Body of pancreas (tissue), 4 donors: ENCODE measurements at places on chromosomes 7 and 10.
A peak's percentile ranks its signal among the peaks of the same experiment; 100 is the strongest.

DNA sequence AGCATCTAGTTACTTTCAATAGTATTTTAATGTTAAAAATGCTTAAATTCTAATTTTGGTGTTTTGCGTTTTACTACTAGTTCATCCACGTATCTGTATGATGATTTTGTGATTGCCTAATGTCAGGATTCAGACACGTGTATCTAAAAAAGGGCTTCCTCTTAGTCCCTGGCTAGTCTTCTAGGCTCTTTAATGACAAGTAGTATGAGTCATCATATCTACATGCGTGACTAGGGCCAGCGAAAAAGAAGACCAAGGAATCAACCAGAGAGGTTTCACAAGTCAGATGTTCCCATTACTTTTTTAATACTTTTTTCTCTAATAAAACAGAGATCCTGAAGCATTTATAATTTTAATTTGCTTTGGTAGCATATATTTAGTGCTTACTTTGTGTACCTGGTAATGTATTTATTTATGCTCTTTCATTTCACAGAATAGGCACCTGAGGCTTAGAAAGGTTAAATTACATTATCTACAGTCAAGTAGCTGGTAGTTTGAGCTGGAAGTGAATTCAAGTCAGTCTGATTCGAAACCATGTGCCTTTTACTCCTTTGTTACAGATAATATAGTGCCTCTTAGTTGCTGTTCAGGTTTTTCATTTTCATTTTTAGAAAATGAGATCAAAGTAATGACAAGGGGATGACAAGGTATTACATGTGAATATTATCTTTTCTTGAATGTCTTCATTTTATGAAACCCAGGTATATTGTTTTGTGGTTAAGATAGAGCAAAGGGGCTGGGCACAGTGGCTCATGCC, 140.3 kb downstream of the FOXP2 start:
- no peak for DNase-seq

- DNase-seq = peak; percentile 57
Measured at GRCh38 chr7:50782375-50783208, at the start of gene GRB10. GRB10 (minus strand) TSS chr7:50782896; CDS start chr7:50732322, 50,574 bp downstream.

DNA sequence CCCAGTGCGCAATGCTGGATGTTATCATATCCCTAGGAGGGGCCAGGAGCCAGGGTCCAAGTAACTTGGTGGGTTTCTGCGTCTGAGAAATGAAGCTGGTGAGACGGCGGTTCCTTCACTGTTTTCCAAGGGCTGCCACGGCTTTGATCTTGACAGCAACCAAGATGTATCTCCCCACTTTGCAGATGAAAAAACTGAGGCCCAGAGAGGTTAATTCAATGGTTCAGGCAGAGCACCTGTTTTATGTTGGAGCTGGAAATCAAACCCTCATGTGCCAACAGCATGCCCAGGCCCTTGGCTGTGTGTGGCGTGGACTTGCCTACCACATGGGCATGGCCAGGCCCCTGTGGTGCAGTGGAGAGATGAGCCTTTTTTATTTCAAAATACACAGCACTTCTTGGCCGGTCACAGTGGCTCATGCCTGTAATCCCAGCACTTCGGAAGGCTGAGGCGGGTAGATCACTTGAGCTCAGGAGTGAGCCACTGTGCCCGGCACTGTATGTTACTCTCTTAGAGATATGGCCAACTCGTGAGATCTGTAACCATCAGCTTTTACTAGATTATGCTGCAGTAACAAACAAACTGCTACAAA, 225.2 kb upstream of the SH2B2 start:
- no peak for DNase-seq

DNA sequence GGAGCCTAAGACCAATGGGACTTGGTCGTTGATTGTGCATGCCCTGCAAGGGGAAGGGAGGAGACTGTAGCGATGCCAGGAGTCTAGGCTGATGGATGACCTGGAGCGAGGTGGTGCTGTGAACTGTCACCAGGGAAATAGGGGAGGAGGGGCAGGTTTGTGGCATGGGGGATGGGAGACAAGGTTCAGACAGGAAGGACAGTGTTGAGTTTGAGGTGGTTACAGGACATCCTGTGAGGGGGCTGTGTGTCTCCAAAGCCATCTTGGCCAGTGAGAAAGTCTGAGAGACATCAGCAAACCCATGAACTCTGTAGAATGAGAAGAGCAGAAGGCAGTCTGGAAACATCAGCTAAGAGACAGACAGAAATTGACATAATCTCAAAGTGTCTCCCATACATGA, 38.5 kb upstream of the KDM7A start:
- no peak for DNase-seq

DNA sequence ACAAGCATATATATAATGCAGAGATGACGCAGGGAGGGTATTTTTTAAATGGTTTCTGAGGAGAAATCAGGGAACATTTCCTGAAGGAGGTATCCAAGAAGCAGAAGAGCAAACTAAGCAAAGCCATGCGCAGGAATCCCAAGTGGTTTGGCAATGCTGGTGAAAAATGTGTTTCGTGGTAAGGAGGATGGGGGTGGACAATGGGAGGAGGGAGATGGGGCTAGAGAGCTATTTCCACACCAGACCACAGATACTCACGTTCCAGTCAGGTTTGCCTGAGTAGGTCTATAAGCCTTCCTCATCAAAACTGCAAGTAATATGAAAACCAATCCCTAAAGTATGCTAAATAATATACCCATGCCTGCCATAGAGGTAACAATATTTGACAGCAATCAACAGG, 223.7 kb upstream of the MKLN1 start:
- no peak for DNase-seq

- DNase-seq = no peak
Measured at GRCh38 chr7:108456845-108457540, 757 bp upstream of the NRCAM start.

- DNase-seq = no peak
Measured at GRCh38 chr10:51257511-51258248, 183.4 kb downstream of the PRKG1 start.

DNA sequence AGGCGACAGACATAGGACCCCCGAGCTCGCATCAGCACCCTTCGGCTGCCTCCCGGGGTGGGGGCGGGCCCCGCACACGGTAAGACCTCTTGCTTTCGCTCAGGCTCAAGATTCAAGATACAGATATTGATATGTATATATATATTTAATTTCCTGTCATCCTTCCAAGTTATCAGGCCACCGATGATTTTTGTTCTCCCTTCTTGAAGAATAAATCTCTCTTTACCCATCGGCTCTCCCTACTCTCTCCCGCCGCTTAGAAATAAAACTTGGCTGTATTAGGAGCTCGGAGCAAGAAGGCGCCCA, 603 bp downstream of the ADRA2A start:
- DNase-seq = no peak

GRCh38 chr7:19119870-19120486, 2.5 kb upstream of the TWIST1 start:
- DNase-seq = no peak

DNA sequence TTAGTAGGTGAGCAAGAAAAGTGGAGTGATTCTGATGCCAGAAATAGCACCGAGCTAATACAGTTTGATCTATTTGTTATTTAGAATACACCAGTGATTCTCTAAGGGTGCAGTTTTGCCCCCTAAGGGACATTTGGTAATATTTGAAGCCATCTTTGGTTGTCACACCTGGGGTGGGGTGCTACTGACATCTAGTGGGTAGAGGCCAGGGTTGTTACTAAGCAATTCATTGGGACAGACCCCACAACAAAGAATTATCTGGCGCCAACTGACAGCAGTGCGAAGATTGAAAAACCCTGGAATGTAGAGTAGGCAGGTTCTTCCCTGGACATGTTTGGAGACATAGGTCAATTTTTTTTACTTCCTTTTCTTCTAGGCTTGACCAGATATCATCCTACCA, 14.6 kb downstream of the PALS2 start:
- DNase-seq = no peak

DNA sequence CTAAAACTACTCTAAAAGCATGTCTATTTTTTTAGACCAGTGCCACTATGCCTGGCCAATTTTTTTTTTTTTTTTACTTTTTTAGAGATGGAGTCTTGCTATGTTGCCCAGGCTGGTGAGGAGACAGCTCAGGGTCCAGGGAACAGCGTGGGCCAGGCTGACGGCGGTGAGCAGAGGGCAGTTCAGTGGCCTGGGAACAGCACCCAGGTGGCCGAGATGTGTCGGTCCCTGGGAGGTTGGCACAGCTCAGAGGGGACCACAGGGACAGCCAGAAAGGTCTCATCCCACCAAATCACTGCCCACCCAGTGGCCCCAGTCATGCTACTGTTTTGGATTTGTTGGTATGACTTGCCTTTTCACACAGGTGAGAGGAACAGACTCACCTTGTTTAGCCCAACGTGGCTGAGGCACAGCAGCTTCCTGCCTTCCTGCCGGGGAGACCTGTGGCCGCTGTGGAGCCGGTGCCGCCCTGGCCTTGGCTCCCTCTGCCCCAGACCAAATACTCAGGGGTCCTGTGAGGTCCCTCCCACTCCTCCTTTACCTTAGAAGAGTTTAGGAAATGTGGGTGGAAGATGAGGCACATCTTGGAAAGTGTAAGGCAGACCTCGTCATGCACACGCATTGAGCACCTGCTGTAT, 109.6 kb downstream of the PTPRE start:
- no peak for DNase-seq

DNA sequence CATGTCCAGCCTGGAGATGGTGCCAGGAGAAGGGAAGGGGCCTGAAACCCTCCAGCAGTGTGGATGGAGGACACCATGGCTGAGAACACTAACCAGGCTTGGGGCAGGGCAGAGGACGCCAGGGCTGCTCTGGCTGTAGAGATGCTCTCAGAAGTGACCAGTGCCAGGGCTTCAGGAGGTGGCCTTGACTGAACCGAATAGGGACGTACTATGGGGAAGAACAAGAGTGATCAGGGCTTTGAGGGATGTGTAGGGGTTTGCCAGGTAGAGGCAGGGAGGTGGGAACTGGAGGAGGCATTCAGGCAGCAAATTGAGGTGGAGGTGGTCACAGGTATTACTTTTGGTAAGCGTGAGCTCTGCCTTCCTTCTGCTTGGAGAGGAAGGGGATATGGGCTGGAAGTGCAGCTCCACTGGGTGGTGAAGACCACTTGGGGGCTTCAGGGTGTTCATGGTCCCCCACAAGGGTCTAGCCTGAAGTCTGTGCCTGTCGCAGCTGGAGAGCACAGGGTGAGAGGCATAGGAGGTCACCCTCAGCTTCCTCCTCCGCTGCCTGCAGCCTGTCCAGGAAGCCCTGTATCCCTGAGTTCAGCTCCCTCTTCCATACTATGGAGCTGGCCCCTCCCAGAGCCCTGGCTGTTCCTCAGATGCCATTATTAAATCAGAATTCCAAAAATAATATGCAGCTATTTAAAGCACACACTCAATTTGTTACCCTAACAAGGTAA, 27.8 kb downstream of the ADCY1 start:
- DNase-seq = no peak

DNA sequence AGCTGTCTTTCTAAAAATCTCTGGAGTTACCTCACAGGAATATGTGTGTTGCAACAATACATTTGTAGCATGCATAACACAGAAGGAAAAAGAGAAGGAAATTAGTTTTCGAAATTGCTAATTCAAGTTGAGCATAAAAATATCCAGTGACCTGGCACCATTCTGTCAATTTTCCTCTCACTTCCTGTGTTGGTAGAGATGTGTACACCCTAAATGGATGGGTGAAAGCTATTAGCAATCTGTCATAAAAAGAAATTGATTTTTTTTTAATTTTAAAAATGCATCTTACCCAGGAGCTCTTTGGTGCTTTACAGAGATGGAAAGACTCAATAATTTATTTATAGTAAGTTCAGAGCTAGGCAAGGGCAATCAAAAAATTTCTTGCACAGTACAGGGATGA, 333.3 kb upstream of the TMEM229A start:
- DNase-seq = no peak

GRCh38 chr7:2471022-2471329, 5.2 kb downstream of the GRIFIN start:
- no peak for DNase-seq

GRCh38 chr10:92113911-92114600, 176.8 kb downstream of the CPEB3 start:
- DNase-seq = no peak

- peak; percentile 70 for DNase-seq
Measured at GRCh38 chr7:150428671-150429451, 21.6 kb upstream of the GIMAP8 start.

DNA sequence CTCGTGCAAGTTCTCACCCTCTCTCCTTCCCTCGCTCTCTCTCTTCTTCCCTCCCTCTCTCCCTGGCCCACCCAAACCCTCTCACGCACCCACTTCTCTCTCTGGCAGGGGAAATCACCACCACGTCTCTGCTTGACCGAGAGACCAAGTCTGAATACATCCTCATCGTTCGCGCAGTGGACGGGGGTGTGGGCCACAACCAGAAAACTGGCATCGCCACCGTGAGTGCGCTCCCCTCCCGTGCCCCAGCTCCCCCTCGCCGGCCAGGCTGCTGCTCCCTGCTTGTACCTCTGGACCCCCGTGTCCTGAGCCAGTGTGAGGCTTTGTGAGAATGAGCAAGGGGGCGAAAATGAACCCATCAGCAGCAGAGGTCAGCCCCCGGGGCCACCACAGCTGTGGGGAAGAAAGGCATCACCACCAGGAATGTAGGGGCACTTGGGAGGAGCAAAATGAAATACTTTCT, 25.5 kb downstream of the C10orf105 start:
- DNase-seq = no peak

DNA sequence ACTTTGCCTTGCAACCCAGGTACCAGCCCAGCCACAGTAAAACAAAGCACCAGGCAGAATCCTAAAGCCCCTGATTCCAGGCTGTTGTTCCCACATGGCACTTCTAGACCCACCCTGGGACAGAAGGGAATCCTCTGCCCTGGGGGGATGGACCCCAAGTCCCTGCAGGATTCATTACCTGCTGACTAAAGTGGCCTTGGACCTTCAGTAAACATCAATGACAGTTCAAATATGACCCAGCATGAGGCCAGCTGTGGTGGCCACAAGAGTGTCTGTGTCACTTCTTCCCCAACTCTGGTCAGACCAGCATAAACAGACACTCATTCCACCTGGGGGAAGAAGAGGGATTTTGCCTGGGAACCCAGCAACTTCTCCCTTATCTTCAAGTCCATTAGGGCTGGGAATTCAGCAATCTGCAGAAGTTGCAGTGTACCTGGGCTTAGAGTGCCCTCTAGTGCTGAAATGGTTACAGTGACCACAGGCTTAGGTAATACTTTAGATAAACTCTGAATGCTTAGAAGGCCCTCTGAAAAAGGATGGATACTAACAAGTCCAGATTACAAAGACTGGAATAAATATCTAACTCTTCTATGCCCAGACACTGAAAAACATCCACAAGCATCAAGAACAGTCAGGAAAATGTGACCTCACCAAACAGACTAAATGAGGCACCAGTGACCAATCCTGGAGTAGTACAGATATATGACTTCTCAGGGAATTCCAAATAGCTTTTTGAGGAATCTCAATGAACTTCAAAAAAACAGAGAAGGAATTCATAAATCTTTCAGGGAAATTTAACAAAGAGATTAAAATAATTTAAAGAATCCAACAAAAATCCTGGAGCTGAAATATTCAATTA, 108.5 kb upstream of the TMEM168 start:
- DNase-seq = peak; percentile 56

DNA sequence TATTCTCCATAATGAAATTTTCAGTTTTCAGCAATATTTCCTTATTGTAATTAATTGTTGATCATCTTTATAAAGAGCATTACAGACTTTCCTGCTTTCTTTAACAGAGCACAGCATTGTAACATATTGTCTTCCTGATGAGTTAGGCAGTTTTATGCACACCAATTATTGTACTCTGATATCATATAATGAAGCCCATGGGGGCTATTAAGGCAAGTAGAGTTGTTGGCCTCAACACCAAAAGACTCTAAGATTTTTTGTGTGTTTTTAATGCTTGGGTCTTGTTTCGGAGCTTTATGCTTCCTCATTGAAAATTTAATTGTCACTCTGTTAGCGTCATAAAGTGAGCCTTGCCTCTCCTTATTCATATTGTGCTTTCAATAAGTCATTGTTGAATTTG, 49.2 kb upstream of the ARID5B start:
- DNase-seq = no peak

GRCh38 chr10:48473704-48474103, 131.2 kb downstream of the ARHGAP22 start:
- no peak for DNase-seq
